GOT3 (cell line): ENCODE measurements at places on chromosomes 12 and 14.

GRCh38 chr12:91289906-91290305 is 107.3 kb upstream of the DCN start:
- no peak for DNase-seq

GRCh38 chr12:5873281-5873919 is 71.7 kb downstream of the ANO2 start:
- no peak for DNase-seq

GRCh38 chr12:120323772-120324171 is 3.8 kb downstream of the PLA2G1B start:
- no peak for DNase-seq

DNA sequence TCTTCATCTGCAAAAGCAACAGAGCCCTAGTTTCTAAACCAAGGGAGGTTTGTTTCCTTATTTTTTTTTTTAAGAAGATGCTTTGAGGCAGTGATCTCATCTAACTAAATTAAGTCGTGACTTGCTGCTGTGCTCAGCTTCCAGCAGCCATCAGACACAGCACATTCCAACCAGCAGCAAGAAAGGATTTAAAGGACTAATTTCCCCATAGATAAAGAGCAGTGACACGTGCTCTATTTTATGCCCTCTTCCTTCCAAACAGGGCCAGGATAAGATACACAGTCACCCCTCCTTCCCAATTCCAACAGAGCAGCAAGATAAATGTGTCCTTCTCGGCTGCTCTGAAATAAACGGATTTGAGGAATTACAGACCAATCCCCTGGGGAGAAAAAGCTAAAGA is 81.7 kb downstream of the PRKAB1 start:
- no peak for DNase-seq

DNA sequence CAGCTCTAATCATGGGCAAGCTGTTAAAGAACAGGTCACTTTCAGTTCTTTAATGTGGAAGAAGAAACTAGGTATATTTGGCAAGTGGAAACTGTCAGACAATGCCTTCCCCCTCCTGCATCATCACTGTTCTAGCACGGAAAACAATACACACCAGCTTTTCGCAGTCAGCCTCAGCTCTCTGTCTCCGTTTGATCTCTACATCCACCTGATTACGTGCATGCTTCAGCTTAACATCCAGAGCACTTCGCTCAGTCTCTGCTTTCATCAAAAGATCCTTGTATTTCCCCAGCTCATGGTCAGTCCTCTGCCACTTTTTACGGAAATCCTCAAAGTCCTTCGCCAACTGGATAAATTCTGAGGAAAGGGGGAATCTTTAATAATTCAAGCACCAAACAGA is 19.0 kb downstream of the RACGAP1 start:
- DNase-seq: no peak

DNA sequence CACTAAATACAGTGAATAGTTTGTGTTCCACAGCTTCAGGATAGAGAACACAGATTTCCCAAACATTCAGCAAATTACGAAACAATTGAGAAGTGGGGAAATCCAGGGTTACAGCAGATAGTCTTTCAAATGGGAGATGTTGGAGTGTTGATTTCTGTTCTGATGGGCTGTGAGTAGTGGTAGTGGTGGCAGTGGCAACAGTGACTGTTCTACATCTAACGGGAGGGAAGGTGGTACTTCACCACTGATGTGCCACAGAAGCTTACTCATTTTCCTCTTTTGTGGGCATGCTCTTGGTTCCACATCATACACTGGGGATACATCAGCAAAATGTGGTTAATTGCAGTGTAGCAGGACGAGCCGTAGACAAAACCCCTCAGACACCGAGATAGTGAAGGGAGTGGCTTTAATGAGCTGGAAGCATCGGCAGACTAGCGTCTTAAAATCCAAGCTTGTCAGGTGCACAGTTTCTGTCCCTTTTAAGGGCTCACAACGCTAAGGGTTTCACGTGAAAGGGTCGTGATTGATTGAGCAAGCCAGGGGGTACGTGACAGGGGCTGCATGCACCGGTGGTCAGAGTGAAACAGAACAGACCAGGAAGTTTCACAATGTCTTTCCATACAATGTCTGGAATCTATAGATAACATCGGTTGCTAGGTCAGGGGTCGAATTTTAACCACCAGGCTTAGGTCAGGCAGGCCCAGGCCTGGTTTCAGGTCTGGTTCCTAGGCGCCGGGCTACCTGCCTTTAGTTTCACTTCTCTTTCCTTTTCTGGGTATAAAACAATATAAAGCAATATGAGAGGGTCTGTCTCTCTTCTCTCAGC is 330.6 kb upstream of the FBXO33 start:
- DNase-seq: no peak

- no peak for DNase-seq
Observed at GRCh38 chr12:92695577-92695976, 7.2 kb upstream of the PLEKHG7 start.
